ENCODE measurements at places on chromosomes 13 and 19. TPM values are rescaled to one million over a fixed set of nuclear protein-coding genes. Genes with fewer than 3 reads are reported as not detected.

The LGI4 gene
- polyA plus RNA-seq, result 5.1 TPM

The CPAMD8 gene
- polyA plus RNA-seq, result 22.0 TPM

The C1QTNF9B gene
- polyA plus RNA-seq, result not detected

The PABPC3 gene
- polyA plus RNA-seq, result not detected

The ADGRL1 gene
- 6.3 TPM for polyA plus RNA-seq

The LPAR6 gene
- polyA plus RNA-seq, result 29.3 TPM

The SCEL gene
- 0.22 TPM for polyA plus RNA-seq

The OR10H5 gene
- not detected for polyA plus RNA-seq

The PCCA gene
- 222 TPM for polyA plus RNA-seq

The ANGPTL8 gene
- 1.3 TPM for polyA plus RNA-seq

The FFAR2 gene
- not detected for polyA plus RNA-seq

The CEACAM8 gene
- not detected for polyA plus RNA-seq

The ZNF610 gene
- 4.2 TPM for polyA plus RNA-seq

The ZNF708 gene
- polyA plus RNA-seq, result 2.1 TPM

The ZNF296 gene
- 1.2 TPM for polyA plus RNA-seq

The TMEM145 gene
- not detected for polyA plus RNA-seq

All from kidney (tissue), 22 donors.